ENCODE measurements at places on chromosomes 4 and X.
A peak's percentile ranks its signal among the peaks of the same experiment; 100 is the strongest.

DNA sequence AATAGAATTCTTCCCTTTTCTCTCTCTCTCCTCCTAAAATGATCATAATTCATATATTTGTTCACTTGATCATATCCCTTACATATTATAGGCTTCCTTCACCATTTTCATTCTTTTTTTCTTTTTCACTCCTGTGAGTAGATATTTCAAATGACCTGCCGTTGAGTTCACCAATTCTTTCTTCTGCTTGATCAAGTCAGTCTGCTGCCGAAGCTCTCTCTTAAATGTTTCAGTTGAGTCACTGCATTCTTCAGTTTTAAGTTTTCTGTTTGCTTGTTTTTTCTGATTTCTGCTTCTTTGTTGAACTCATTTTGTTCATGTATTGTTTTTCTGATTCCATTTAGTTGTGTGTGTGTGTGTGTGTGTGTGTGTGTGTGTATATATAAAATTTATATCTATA is 354.3 kb downstream of the GPAT3 start:
- no peak for DNase-seq

DNA sequence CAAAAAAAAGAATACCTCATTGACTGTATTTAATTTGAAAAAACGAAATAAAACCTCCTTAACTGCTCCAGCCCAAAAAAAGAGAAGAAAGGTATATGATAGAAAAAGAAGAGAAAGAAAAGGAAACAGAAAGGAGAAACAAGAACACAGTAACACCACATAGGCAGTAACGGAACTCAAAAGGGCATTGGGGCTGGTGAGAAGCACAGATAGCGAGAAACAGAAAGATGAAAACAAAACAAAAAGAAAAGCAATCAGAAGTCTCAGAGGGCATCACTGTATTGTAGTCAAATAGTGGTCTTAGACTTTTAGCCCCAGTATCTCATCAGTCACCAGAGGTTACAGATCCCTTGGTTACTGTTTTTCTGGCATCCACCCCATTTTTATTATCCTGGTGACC is 88.6 kb downstream of the NFKB1 start:
- DNase-seq, result no peak

- no peak for DNase-seq
Measured at GRCh38 chr4:3168029-3168428, 80.9 kb upstream of the MSANTD1 start.

- DNase-seq, result no peak
Measured at GRCh38 chr4:79905212-79905611, 167.8 kb downstream of the ANTXR2 start.

- peak; percentile 8 for DNase-seq
Measured at GRCh38 chr4:20395160-20395773, 143.6 kb downstream of the SLIT2 start.

- DNase-seq, result no peak
Measured at GRCh38 chr4:182286931-182287330, 43.7 kb downstream of the TENM3 start.

DNA sequence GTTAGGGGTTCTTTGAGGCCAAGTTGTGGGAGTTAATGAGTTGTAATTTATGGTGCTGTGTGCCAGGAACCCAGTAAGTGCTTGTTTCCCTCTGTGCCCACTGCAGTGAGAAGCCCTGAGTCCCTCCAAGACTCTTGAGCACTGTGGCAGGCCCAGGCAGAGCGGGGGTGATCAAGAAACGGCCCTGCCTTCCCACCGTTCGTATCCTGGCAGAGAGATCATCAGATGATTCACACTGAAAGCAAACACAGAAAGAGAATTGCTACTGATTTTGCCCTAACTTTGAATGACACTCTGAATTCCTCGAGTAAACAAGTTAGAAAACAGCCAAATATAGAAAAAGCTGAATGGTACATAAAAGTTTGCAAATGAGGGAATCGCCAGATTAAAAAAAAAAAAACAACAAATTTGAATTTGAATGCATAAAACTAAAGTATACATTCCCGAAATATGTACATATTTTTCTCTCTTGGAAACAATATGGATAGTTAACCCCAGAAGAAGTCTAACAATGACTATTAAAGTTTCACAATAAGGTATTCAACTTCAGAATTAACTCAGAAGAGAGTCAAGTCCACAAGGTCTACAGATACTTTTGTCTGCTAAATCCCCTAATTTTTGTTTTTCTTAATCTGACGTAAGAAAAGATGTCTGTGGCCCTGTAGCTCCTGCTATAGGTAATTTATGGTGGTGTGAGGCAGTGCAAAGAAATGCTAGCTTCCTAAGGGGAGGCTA is 71.8 kb downstream of the AFAP1 start:
- DNase-seq, result no peak
